ENCODE measurements at places on chromosomes 4 and X. TPM values are rescaled to one million over a fixed set of nuclear protein-coding genes. Genes with fewer than 3 reads are reported as not detected.
A peak's percentile ranks its signal among the peaks of the same experiment; 100 is the strongest.

- H3K27ac ChIP-seq = peak overlapping the region; percentile 86
- peaks cover 15% of the 10 kb centered on the region for H3K36me3 ChIP-seq
- no peak overlapping the region for H3K4me3 ChIP-seq
Measured at GRCh38 chr4:114281164-114281960, 301.9 kb upstream of the ARSJ start.

DNA sequence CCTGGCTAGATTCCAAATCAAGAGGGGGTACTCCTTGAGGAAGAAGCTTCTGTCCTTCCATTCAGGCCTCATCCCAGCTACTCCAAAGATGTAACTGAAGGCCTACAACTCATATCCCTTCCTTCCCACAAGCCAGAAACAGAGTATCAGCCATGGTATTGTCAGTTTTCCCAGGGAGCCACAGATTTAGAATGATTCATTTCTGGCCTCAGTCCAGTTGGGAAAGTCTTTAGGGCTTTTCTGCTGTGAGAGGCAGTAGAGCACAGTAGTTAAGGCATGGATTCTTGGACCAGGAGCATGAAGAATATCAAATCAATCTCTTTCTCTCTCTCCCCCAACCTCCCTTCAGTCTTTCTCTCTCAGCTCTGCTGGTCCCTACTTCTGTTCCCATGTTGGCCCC is 505.0 kb downstream of the BCOR start:
- no peak overlapping the region for H3K27ac ChIP-seq
- H3K27me3 ChIP-seq = peaks cover 5% of the 10 kb centered on the region

The ARHGEF38 gene
- not detected for total RNA-seq

GRCh38 chr4:88204882-88205281 is 46.4 kb upstream of the ABCG2 start:
- H3K27ac ChIP-seq = no peak overlapping the region
- H3K36me3 ChIP-seq = no peaks in the 10 kb centered on the region
- H3K4me3 ChIP-seq = no peak overlapping the region
- H3K4me1 ChIP-seq = no peaks in the 10 kb centered on the region

DNA sequence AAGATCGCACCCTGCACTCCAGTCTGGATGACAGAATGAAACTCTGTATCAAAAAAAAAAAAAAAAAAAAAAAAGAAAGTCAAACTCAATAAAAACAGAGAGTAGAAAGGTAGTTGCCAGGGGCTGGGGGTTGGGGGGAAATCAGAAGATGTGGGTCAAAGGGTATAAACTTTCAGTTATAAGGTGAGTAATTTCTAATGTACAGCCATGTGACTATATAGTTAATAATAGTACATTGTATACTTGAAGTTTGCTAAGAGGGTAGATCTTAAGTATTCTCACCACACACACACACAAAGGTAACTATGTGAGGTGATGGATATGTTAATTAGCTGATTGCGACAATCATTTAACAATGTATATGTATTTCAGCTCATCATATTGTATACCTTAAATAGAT is 11.5 kb downstream of the HERC6 start:
- H3K4me1 ChIP-seq = no peaks in the 10 kb centered on the region
- H3K4me3 ChIP-seq = no peak overlapping the region
- peaks cover 2% of the 10 kb centered on the region for H3K36me3 ChIP-seq
- peaks cover 3% of the 10 kb centered on the region for H3K27me3 ChIP-seq

The TLR3 gene
- total RNA-seq = 8.2 TPM

DNA sequence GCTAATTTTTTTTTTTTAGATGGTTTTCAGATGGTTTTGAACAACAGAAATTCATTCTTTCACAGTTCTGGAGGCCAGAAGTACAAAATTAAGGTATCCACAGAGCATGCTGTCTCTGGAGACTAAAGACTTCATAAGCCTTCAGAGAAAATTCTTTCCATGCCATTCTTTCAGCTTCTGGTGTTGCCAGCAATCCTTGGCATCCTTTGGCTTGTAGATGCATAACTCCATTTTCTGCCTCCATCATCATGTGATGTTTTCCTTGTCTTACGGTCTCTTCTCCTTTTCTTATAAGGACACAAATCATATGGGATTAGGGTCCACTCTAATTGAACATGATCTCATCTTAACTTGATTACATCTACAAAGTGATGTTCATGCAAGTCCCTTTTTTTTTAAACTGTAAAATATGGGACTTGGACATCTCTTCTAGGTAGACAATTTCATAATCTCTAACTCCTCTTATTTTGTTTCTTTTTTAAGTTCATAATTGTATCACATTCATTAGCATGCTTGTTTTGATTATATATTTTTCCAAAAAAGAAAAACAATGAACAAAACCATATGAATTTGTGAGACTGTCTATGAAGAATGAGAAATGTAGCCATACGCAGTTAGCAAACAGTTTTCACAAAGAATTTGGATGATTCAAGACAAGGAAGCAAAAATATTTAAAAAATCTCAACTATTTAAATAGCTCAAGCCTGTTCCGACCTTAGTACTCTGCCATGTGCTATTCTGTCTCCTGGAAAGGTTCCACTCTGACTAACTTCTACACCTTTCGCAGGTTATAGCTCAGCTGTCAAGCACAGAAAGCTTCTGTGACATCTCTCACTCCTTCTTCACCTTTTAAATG is 53.1 kb upstream of the GIMD1 start:
- peak overlapping the region; percentile 19 for H3K4me3 ChIP-seq
- peaks cover 29% of the 10 kb centered on the region for H3K4me1 ChIP-seq
- peak overlapping the region; percentile 71 for H3K27ac ChIP-seq

Measured in osteocyte (in vitro differentiated cells).